ENCODE measurements at places on chromosomes 16 and 17.

GRCh38 chr17:19904412-19904811, 36.7 kb upstream of the ULK2 start:
- DNase-seq: no peak

DNA sequence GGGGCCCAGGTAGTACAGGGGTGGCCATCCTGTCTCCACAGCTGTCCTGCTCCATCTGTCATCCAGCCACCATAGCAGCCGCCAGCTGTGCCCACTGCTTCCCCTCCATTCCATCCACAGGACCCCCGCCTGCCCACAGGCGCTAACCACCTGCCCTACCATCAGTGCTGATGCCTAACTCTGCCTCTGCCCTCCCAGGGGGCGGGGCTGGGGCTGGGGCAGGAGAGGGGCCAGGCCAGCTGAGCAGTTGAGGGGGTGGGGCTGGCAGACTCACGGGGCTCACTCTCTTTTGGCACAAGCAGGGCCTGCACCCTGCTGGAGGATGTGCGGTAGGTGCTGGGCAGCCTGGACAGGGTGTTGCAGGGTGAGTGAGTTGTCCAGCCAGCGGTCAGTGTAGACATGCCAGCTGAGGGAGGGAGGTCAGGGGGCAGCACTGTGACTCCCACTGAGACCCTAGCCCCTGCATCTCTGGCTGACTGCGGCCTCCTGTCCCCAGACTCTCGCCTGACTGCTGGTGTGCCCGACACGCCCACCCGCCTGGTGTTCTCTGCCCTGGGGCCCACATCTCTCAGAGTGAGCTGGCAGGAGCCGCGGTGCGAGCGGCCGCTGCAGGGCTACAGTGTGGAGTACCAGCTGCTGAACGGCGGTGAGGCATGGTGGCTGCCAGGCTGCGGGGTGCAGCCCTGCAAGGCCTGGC, 9.6 kb downstream of the GALK1 start:
- DNase-seq: no peak

GRCh38 chr16:61237884-61238485, 798.3 kb downstream of the CDH8 start:
- DNase-seq: no peak

DNA sequence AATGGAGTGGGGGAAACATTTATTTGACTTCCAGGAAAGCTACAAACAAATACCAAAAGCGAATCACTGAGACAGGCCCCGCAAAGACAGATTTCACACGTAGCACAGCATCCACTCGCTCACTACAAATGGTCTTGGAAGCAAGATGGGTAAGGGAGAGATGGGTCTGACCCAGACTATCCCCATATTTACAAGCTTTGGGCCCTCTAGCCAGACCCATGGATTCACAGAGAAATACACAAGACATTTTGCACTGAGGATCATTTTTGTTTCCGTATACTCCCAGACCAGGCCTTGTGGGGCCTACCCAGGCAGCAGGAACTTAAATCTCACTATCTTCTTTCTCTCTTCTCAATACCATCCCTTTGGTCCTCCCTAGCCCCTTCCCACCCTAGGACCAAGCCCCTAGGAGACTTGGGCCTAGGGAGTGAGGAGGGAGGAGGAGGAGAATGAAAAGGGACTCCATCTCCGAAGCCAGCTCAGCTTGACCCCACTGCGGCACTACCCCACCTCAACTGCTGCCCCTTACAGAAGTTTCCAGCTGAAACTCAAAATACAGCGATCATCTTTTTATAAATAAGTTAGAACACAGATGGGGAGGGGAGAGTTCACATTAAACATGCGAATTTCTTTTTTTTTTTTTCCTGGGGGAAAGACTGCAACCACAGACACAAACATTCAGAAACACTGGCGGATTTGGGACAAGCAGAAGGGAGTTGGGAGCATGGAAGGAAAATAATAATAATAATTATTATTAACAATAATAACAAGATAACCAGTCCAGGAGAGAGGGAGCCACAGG, 1.4 kb upstream of the HOXB3 start:
- no peak for DNase-seq

DNA sequence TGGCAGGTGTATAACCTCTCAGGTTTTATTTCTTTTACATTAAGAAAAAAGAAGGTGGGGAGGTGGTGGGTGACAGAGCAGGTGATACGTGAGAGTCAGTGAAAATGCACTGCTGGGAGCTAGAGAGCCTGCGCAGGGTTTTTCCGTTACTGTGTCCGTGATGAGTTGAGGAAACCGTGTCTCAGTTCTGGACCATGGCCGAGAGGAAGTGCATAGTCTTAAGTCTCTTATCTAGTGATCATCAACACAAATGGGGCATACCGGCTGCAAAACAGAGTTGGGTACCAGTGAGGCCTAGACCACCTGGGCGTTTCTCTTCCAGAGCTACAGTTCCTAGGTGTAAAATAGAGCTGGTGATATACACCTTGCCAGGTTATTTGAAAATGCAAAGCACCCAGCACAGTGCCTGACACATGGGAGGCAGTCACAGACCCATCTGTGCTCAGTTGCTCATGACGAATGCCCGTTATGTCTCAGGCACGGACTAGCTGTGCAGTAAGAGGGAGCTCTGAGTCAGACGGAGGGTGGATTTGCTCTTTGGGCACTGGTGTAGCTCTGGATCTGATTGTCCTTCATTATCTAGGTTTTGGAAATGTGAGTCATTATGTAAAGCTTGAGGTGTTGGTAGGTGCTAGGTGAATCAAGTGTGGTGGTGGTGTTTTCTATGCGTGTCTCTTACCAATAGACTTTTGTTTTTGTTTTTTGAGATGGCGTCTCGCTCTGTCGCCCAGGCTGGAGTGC, 60.9 kb downstream of the RPTOR start:
- peak; percentile 96 for DNase-seq

DNA sequence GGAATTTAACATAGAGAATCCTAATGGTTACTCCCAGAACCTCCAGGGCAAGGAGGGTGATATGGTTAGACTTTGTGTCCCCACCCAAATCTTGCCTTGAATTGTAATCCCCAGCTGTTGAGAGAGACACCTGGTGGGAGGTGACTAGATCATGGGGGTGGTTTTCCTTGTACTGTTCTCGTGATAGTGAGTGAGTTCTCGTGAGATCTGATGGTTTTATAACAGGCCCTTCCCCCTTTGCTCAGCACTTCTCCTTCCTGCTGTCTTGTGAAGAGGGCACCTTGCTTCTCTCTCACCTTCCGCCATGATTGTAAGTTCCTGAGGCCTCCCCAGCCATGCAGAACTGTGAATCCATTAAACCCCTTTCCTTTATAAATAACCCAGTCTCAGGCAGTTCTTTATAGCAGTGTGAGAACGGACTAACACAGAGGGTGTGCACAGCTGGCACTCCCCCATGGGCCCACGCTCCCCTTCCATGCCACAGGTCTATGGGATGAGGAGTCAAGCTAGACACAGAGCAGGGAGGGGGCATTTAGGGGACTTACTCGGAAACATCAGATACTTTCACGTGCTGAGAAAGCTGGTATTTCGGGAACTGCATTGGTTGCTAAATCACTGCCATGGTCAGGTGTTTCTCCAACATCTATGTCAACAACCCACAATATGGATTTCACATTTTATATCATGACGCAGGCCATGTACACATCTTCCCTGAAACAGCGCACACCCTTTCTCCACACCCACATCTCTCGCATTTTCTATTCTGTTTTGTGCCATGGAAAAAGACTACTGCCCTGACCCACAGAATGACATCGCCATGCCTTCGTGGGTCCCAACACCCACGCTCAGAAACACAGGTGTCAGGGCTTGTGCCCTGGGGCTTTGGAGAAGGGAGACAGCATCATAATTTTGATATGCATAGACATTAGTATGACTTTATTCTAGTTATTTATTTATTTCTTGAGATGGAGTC, 199.1 kb upstream of the GSE1 start:
- no peak for DNase-seq
